ENCODE measurements at places on chromosomes 1 and 21. TPM values are rescaled to one million over a fixed set of nuclear protein-coding genes. Genes with fewer than 3 reads are reported as not detected.
A peak's percentile ranks its signal among the peaks of the same experiment; 100 is the strongest.

The REN gene
- polyA plus RNA-seq: not detected

The SH3BGR gene
- polyA plus RNA-seq: 0.56 TPM

The ATP1A4 gene
- polyA plus RNA-seq: not detected

The CRYBG2 gene
- 2.0 TPM for polyA plus RNA-seq

GRCh38 chr1:92882819-92883218 lies 51.0 kb downstream of the RPL5 start:
- peak; percentile 48 for DNase-seq

- no peak for DNase-seq
These were observed 1327.9 kb downstream of the BRINP3 start for GRCh38 chr1:189149547-189150375.

DNA sequence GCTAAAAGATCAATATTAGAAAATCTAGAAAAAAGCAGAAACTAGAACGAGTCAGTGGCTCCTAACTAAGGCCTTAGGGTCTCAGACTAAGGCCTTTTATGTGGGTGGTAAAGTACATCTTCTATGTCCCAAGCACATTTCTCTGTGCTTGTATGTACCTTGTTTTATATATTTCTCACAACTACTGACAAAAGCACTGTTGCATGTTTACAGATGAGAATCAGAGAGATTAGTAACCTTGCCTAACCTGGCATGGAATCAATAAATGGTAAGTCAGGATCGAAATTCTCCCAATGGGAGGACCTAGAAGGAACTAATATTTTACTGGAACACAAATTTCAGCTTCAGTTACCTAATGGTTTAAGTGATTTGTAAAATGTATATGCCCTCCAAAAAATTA lies 160.9 kb downstream of the FGGY start:
- no peak for DNase-seq

- no peak for DNase-seq
These were observed 2.4 kb downstream of the DNAJC6 start for GRCh38 chr1:65311760-65312159.

DNA sequence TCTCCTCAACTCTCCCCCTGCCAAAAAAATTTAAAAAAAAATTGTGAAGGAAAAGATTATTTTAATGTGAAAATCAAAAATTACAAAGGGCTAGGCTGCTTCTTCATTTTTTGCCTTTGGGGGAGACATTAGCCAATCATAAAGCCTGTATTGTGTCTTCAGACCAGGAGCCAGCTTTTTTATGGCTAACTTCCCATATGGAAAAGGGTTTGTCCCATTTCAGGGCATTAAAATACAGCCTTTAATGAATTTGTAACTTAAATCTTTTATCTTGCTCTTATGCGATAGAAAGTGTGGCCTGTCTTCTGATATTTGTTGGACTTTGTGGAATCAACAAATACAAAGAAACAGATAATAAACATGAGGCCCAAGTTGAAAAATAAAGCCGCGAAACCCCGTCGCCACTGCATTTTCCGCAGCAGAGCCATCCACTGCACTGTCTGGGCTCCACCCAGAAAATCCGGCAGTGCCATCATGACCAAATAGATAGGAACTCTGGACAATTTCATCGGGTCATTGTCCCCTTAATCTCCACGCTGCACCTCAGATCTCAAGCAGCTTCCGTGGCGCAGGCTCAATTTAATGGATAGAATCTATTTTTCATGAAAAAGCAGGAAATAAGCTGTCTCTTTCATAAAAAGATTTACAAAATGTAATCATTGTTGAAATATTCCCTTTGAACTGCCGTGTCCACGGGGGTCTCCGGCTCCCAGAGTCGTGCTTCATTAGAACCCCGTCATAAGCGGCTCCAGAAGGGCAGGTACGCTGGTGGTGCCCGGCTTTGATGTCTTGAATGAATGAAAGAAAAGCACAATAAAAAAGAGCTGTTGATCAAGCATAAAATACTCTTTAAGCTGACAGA lies 277.6 kb downstream of the TM2D1 start:
- no peak for DNase-seq

All from CD4-positive, CD25-positive, alpha-beta regulatory T cell (primary cell).